ENCODE measurements at places on chromosomes 7 and 10.

GRCh38 chr7:14275356-14275755 lies 285.9 kb upstream of the ETV1 start:
- no peak for DNase-seq

- DNase-seq = no peak
Observed at GRCh38 chr10:124918191-124918830, 23.6 kb upstream of the ZRANB1 start.

- no peak for DNase-seq
Observed at GRCh38 chr7:50707236-50708006, 75.3 kb downstream of the GRB10 start.

DNA sequence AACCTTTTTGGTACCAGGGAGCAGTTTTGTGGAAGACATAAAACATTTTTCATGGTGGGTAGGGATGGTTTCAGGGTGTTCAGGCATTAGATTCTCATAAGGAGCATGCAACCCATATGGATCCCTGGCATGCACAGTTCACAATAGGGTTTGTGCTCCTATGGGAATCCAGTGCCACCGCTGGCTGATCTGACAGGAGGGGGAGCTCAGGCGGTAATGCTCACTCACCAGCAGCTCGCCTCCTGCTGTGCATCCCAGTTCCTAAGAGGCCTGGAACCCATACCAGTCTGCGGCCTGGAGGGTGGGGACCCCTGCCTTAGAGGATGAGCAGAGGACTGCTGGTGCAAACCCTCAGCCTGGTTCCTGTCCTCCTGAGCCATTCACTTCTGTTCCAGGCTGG lies 561.7 kb downstream of the SDK1 start:
- no peak for DNase-seq

DNA sequence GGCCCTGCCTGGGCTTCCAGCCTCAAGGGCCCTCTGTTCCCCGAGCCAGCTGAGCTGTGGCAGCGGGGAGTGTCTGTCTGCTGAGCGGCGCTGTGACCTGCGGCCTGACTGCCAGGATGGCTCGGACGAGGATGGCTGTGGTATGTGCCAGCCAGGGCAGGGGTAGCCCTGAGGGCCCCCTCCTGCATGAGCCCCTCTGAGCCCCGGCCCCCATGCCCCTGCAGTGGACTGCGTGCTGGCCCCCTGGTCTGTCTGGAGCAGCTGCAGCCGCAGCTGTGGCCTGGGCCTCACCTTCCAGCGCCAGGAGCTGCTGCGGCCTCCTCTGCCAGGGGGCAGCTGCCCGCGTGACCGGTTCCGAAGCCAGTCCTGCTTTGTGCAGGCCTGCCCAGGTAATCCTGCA lies 28.4 kb upstream of the ZNF467 start:
- DNase-seq = no peak
